NCI-H1436 (cell line): ENCODE measurements at places on chromosomes 3 and 15.
A peak's percentile ranks its signal among the peaks of the same experiment; 100 is the strongest.

- DNase-seq, result no peak
These were observed 605.9 kb downstream of the ROBO1 start for GRCh38 chr3:79161941-79162340.

DNA sequence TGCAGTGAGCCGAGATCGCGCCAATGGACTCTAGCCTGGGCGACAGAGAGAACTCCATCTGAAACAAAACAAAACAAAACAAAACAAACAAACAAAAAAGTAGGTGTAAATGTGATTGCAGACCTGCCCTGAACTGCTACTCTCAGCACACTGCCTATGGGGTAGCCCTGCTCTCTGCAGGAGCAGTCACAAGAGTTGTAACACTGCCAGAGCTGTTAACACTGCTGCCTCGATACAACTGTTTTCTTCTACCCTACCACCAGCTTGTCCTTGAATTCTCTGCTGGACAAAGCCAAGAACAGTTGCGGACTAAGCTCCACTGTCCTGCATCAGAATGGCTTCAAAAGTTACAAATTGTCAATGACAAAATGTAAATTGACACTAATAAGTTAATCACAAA lies 89.3 kb downstream of the ALCAM start:
- no peak for DNase-seq

- peak; percentile 30 for DNase-seq
These were observed 5.8 kb upstream of the DBR1 start for GRCh38 chr3:138180375-138181029.

- peak; percentile 23 for DNase-seq
These were observed at the start of gene CACNA1D for GRCh38 chr3:53493963-53494791. Gene CACNA1D (plus strand): TSS chr3:53494611. CDS start chr3:53495167, 556 bp downstream.

GRCh38 chr3:65751123-65751700 lies 287.5 kb downstream of the MAGI1 start:
- peak; percentile 10 for DNase-seq

GRCh38 chr3:37450561-37450960 lies 276.2 kb upstream of the LRRFIP2 start:
- no peak for DNase-seq
